ENCODE measurements at places on chromosomes 3 and 15. TPM values are rescaled to one million over a fixed set of nuclear protein-coding genes. Genes with fewer than 3 reads are reported as not detected.

Gene ITIH3
- not detected for total RNA-seq

Gene IL17RE
- 0.29 TPM for total RNA-seq

Gene NEO1
- total RNA-seq, result 14.0 TPM

DNA sequence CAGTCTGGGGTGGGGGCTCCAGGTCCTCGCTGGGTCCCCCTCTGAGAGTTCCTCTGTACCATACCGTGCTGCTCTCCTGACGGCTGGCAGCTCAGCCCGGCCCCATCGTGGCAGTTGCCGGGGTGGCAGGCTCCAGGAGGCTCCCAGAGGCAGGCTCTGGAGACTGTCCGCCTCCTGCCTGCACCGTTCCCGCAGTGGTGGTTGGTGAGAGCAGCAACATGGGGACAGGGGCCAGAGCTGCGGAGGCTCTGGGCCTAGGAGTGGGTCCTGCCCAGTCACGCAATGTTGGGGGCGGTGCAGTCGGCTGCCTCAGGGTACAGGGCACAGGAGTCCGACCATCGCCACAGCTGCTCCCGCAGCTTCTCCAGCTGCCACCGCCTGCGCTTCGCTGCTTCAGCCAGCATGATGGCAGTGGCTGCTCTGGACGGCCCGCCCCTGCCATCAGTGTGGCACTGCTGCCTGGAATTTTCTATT, 492.7 kb downstream of the AGBL1 start:
- no peak for DNase-seq

DNA sequence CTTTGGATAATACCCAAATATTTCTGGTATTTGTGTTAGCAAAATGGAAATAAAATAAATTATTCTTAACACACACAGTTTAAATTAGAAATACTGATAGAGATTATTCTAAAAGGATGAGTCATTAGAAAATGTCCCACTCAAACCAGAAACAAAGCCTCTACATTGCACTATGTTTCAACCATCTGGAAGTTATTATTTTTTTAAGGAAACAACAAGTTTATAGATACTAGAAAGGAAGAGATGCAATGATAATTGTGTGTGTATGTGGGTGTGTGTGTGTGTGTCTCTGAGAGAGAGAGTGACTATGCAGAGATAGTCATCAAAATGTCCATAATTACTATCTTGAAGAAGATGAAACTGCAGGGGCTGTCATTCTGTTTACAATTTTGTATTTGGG, 1340.5 kb downstream of the ROBO1 start:
- DNase-seq, result no peak

Gene TFDP2
- 62.4 TPM for total RNA-seq

DNA sequence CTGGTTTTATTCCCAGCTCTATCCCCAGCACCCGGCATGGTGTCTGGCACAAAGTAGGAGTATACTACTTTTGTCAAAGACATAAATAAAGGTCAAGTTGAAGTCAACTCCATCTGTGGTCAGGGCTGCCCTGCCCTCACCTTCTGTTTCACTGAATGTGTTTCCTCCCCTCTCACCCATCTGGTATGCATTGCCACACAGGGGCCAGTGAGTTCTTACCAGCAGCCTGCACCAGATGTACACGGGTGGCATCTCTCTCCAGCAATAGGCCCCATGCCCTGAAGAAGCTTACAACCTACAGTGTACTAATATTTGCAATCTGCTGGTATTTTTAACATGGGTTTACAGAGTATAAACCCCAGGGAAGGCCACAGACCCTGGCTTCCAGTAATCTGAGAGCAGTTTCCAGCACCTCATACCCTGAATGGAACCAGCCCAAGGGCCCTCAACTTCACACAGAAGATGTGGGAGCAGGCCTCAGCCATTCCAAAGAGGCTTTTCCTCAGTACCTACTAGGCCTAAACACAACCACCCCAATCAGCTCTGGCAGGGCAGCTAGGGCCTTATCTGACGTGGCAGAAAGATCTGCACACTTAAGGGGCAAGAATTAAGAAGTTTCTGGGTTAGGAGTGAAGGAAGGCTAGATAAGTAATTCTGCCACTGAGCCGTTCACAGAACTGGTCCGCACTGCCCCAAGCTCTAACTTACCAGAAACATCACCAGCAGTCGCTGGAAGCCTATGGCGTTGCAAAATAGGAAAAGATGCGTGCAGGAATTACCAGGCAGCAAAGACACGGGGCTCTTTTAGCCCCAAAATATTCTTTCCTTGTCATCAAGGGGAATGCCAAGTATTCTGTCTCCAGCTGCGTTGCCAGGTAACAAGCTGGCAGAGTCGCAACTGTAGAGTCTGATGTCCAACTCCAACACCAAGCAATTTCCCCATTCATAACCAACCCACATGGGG, 2.1 kb downstream of the IDH2 start:
- DNase-seq, result no peak

DNA sequence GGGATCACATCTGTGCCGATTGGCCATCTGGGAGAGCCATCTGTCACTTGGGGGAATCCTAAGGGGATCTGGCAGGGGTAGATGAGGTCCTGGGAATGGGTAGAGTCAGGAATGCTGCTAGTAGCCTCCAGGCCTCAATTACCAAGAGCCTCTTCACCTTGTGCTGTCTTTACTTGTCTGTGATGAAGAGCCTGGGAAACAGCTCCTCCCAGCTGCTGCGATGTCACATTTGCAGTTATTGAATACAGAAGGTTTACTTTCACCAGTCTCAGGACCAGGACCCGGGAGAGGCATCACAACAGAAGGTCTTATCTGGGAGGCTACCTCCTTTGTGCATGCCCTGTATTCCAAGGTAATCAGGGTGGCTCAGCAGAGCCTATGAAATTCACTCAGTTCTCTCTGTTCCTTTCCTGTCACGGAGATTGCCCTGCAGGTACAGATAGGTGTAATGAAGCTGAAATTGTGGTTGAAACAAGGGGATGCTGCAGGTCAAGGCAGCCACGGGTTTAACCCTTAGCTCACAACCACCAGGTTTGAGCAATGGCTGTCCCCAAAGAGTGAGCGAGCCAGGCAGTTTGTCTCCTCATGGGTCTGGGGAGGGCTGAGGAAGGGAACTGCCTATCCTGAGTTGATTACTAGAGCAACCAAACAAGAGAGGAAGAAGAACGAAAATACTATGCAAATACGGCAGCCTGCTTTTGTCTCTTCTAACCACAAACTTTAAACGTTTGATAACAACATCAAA, 298.9 kb upstream of the RORA start:
- DNase-seq, result no peak

Gene GOLGA6B
- total RNA-seq, result not detected

GRCh38 chr15:75225951-75226732, 24.5 kb downstream of the C15orf39 start:
- no peak for DNase-seq

Measured in SK-MEL-5 (cell line).